ENCODE measurements at places on chromosomes 3 and 15. TPM values are rescaled to one million over a fixed set of nuclear protein-coding genes. Genes with fewer than 3 reads are reported as not detected.

DNA sequence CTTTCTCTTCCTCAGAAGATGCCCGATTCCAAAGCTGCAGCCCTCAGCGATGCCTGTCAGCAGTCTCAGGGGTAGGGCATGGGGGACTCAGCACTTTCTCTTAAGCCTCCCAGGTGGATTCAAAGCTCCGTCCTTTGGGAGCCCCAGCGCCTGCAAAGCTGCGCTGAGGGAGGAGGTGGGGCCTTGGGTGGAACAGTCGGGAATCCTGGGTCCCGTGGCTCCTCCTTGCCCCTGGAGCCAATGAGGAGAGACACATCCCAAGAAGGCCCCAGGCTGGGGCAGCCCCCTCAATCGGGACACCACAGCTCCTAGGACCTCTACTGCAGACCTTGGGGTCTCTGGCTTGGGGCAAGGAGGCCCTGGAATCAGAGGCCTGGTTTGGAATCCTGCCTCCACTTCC, 227.5 kb upstream of the IGF1R start:
- peak; percentile 4 for DNase-seq

- DNase-seq = peak; percentile 69
Observed at GRCh38 chr15:100919481-100920405, 586 bp downstream of the LRRK1 start.

DNA sequence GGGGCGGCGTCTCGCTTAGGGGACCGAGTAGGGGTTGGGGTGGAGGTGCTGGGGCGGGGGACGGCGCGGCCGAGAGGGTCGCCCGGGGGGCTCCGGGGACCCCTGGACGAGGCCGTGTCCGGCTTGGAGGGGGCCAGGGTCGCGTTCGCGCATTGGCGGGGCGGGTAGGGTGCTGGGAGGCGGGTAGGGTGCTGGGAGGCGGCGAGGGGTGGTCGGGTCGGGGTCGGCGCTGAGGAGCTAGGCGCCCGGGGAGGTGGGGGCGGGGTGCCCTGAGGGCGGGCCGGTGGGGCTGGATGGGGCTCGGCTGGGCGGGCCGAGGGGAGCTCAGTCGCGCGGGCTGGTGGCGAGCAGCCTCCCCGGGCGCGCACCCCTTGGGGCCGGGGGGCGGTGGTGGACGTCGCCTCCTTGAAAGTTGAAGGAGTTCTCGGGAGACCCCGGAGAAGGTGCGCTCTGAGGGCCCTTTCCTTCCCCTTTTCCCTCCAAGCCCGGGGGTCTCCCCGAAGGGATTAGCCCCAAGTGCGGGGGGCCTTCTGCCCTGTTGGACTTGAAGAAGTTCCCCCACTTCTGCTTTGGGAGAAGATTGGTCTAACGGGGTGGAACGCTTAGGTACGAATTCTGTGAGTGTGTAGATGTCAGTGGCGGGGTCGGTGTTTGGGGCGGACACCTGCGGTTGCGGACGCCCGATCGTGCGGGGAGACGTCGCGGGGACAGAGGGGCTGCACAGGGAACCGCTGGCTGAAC, 543 bp downstream of the MEF2A start:
- peak; percentile 53 for DNase-seq

GRCh38 chr3:72906154-72906553, 18.3 kb downstream of the GXYLT2 start:
- no peak for DNase-seq

GRCh38 chr3:16118396-16118795, 56.1 kb upstream of the GALNT15 start:
- DNase-seq = no peak

GRCh38 chr3:157335233-157336076, 101.2 kb upstream of the PTX3 start:
- peak; percentile 73 for DNase-seq

- DNase-seq = peak; percentile 87
Observed at GRCh38 chr3:111874177-111874820, 15.2 kb downstream of the PHLDB2 start.

- DNase-seq = no peak
Observed at GRCh38 chr3:57791245-57791644, 35.1 kb downstream of the SLMAP start.

DNA sequence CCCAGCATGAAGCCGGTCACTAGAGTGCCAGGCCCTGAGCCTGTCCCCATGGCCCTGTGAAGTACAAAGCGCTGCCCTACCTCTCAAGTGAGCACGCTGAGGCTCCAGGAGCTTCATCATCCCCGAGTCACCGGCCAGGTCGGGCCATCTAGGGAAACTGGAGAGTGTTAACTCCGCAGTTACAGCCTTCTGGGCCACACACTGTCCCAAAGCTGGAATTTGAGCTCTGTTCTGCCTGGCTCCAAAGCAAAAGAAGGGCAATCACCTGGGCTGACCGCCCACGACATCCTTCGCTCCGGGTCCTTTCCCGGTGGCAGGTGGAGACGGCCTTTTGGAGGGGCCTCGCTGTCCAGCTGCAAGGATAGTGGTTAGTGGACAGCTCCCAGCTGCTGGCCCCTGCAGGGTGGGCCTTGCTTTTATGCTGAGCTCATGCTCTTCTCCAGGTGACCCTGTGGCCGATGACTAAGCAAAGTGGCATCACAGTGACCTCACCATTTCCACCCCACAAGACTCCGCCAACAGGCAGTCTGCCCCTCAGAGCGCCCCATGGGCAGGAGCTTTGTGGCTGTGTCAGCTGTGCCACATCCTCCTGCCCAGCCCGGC, 3.5 kb upstream of the MUC4 start:
- DNase-seq = no peak

GRCh38 chr15:84910928-84911623, 26.6 kb downstream of the SLC28A1 start:
- no peak for DNase-seq

DNA sequence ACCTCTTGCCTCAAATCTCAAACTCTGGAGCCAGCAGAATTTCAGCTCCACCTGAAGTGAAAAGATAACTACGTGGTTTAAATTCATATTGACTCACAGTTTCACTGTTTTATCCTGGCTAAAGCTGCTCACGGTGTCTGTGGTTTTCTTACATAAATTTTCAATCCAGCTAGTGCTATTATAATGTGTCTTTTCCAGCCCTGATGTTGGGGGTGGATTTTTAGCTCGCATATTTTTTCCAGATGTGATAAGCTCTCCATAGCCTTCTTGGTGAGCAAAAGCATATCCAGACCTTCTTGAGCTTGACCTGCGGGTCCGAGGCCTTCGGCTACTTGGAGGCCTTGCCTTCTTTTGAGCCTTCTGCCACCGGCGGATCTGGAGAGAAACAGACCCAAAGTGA, 239.3 kb downstream of the DTWD1 start:
- DNase-seq = peak; percentile 75

DNA sequence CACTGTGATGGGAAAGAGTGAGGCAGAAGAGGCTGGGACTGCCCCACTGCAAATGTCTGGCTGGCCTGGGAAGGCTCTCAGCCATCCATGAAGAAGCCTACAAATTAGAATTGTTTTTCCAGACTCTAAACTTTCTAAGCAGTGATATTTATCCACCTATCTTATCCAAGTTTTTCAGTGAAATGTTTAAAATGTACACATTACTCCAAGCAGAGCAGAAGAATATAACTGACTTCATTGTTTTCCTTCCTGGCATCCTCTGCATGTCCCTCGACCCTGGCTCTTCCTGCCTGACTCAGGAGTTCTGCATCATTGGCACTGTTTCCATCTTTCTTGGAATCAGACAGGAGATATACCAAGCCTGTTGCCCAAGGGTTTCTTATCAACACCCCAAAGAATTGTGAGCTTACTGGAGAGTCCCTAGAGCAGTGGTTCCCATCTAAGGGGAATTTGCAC, 401.5 kb upstream of the PROK2 start:
- DNase-seq = peak; percentile 85

- DNase-seq = peak; percentile 8
Observed at GRCh38 chr15:83973816-83974215, 261.8 kb upstream of the GOLGA6L4 start.

DNA sequence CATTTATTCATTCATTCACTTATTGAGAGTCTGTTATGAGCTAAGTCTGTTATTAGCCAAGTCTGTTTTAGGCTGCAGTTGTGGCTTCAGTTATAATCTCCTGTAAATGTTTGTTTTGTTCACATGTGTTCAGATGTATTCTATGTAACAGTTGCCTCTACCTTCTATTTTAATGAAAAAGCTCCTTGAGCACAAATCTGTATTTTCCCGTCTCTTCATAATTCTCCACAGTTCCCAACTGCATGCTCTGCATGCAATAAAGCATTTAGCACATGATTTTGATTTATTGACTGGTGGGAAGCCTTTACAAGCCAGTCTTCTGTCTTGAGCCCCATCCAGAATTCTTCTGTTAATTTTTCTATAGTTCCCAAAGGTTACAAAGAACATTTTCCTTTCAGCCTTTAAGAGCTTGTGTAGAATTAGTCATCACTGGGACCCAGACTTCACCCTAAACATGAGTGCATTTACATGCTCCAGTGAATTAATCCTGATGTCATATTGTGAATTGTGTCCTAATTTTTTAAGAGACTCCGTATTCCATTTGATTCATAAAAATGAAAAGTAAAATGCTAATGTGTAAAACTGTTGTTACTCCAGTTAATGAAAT, 122.3 kb upstream of the NR2E3 start:
- peak; percentile 56 for DNase-seq

- DNase-seq = no peak
Observed at GRCh38 chr3:62300617-62301016, 72.7 kb downstream of the FEZF2 start.

DNA sequence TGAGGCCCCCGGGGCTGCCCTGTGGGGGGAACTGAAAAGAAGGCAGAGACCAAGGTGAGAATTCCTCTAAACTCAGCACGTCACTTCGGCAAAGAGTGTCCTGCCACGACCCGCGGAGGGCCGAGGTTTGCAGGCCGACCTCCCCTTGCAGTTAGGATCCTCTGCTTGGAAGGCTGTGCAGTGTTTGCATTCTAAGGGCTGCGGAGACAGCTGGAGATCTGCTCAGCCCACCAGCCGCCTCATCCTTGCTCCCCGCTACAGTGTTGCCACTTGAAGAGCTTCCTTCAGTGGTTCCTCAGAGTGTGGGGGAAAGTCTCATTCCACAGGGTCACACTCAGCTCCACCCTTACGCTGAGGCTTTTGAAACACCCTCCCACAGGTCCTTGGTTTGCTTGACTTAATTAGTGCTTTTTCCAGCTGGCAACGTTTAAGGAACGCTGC, 10.8 kb downstream of the SLC51A start:
- no peak for DNase-seq

GRCh38 chr3:71358243-71358642, 225.3 kb downstream of the FOXP1 start:
- DNase-seq = no peak

DNA sequence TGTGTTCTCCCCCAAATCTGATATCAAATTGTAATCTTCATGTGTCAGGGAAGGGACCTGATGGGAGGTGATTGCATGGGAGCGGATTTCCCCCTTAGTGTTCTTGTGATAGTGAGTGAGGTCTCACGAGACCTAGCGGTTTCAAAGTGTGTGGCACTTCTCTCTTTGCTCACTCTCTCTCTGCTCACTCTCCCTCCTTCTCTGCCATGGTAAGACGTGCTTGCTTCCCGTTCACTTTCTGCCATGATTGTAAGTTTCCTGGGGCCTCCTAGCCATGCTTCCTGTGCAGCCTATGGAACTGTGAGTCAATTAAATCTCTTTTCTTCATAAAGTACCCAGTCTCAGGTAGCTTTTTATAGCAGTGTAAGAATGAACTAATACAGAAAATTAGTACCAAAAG, 30.6 kb upstream of the OR5H6 start:
- no peak for DNase-seq

- DNase-seq = peak; percentile 64
Observed at GRCh38 chr15:69576035-69576526, 123.5 kb downstream of the RPLP1 start.

DNA sequence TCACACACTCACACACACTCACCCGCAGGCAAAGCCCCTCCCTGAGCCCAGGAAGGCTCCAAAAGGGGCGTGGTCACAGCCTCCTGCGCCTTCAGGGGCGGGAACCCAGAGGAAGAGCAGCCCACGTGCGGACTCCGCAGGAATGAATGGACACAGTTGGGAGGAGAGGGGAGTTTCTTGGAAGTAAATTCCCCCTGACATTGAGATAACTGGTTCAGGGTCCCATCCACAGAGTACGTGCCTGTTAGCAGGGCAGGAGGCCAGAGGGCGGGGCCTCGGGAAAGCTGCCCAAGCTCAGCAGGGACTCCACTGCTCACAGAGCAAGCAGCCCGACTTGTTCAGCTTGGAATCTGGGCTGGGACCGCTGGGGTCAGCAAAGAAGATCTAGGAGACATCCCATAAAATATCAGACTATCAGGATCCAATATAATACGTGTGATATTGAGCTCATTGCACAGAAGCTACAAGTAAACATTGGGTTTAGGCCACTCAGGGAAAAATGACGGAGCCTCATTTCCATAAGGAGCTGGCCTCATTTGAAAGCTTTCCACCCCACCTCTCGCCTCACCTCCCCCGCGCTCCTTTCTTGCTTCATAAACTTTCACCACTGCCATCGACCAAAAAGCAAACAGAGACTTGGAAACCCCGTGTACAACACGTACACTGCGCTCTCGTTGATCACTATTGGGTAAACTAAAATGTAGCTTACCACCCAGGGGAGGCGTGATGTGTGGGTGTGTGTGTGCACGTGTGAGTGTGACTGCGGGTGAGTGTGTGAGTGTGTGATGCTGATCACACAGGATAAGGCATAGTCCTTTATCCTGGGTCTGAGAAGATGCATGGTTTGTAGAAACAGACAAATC, 36.0 kb downstream of the TM2D3 start:
- DNase-seq = peak; percentile 93

DNA sequence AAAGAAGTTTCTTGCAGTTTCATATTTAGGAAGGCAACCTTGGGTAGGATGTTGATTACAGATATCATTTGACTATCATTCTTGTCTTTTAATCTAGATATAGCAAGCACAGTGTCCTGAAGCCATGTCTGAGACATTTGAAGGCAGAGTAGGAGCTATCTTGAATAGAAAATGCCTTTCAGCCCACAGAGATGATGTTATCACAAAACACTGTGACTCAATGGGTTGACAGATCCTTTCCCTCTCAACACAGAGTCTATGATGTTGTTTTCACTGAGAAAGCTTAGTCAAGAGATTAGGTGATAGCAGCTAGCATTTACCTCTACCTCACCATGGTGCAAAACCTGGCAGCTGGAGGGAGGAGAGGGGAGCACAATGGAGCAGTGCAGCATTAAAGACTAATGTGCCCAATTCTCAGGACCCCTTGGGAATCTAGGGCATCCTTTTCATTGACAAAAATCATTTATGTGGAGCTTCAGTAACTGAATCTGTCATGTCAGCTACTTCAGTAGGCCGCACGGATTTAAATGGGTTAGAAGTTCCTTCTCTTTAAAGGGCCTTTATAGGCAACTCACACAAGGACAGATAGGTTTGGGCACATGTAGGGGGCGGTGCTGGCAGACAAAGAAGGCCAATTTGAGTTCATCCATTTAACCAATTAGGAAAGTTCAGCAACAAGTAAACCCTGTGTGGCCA, 121.8 kb downstream of the AGBL1 start:
- no peak for DNase-seq

- no peak for DNase-seq
Observed at GRCh38 chr15:41340189-41340695, 7.6 kb downstream of the NUSAP1 start.

GRCh38 chr3:178439504-178439903, 96.7 kb upstream of the KCNMB2 start:
- DNase-seq = peak; percentile 74

- DNase-seq = peak; percentile 89
Observed at GRCh38 chr15:87369269-87369668, 887.3 kb downstream of the NTRK3 start.

The SUSD5 gene
- 0.09 TPM for polyA plus RNA-seq

The CNBP gene
- polyA plus RNA-seq = 373 TPM

The PATL2 gene
- polyA plus RNA-seq = not detected

The KIF23 gene
- 28.8 TPM for polyA plus RNA-seq

The TICRR gene
- polyA plus RNA-seq = 1.2 TPM

The EPHA6 gene
- polyA plus RNA-seq = not detected

The ARNT2 gene
- 9.3 TPM for polyA plus RNA-seq

The ZNF502 gene
- polyA plus RNA-seq = 2.9 TPM

The MYEF2 gene
- polyA plus RNA-seq = 1.8 TPM

The MAGEL2 gene
- polyA plus RNA-seq = 0.04 TPM

The CGGBP1 gene
- polyA plus RNA-seq = 61.4 TPM

Data from GM23248 (cell line).